Activated CD8-positive, alpha-beta memory T cell treated with anti-CD3 and anti-CD28 coated beads for 1 hour (primary cell): ENCODE measurements at places on chromosomes 7 and 10.

- DNase-seq = no peak
These were observed 104.6 kb downstream of the HIPK2 start for GRCh38 chr7:139673230-139673629.

GRCh38 chr7:96747418-96747940 is 37.8 kb upstream of the SEM1 start:
- DNase-seq = no peak

GRCh38 chr7:158061026-158061630 is 526.5 kb downstream of the PTPRN2 start:
- no peak for DNase-seq

DNA sequence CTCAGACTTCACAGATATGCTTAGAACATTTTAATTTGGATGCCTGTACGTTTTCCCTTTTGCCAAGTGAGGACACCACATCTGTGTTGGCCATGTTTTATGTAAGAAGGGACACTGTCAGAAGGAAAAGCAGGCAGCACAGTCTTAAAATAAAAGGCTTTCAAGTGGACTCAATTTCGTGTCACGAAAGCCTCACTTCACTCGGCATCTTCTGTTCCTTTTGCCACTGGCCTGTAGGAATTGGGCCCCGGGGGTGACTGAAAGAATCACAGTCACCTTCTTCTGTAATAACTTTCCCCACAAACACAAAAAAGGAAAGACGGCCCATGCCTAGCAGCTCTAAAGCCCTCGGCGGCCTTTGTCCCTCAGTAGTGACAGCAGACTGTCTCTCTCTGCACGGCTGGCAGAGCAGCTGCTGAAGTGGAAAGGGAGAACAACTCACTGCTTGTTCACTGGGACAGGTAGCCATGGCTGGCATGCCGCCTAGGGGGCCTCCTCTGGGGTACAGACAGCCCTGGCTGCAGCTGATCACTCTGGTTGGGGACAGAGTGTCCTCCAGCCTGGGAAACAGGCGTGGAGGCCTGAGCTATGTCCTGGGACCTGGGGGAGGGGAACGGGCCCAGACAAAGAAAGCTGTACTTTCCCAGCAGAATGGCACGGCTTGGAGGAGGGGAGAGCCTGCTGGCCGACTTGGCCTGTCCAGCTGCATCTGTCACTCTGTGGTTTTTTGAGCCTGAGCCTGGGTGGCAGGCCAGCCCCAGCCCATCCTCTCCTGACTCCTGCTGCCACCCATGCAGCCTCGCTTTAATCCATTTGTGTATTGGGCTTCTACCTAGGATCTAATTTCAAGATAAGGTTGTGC is 4.4 kb downstream of the RASSF4 start:
- no peak for DNase-seq

DNA sequence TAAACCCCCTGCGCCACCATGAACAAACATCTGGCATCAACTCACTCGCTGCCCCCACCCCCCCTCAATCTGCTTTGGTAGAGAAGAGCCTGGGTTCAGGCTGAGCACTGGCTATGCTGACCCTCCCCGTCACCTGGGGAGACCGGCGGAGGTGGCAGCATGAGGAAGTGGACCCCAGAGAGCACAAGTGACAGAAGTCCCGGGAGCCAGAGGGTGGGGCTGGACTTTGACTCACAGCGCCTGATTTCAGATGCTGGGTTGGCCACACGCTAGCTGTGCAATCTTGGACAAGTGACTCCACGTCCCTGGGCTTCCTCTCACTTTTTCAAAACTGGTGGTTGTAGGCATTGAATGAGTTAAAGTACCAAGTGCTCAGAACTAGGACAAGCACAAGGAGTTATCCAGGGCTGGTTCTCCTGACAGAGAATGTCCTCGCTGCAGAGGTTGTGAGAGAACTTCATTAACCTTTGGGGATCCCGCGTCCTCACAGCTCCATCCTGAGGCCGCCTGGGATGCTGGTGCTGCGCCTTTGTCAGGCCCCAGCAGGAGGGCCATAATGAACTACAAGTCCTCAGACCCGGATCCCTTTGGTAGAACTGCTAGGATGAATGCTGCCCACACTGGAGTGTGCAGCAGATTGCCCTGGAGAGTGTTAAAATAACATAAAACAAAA is 48.8 kb upstream of the RASGEF1A start:
- no peak for DNase-seq

DNA sequence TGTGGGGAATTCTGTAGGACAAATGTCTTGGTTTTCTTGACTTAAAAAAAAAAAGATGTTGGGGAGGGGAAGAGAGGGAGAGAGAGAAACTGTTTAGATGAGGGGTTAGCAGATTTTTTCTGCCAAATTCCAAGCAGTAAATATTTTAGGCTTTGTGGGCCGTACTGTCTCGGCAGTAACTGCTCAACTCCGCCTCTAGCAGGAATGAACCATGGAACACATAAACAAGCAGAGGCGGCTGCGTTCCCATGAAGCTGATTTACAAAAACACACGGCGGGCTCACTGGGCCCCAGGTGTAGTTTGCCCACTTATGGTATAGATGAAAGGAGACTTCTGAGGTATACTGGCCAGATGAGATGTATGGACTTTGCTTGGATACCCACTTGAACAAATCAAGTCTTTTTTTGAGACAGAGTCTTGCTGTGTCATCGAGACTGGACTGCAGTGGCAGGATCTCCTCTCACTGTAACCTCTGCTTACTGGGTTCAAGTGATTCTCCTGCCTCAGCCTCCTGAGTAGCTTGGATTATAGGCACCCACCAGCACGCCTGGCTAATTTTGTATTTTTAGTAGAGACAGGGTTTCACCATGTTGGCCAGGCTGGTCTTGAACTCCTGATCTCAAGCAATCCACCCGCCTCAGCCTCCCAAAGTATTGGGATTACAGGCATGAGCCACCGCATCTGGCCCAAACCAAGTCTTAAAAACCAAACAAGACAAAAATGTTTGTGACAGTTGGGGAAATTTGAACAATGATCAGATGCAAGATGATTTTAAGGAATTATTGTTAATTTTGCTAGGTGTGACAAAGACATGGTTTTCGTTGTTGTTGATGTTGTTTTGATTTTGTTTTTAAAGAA is 9.7 kb upstream of the ADAMTS14 start:
- DNase-seq = no peak

DNA sequence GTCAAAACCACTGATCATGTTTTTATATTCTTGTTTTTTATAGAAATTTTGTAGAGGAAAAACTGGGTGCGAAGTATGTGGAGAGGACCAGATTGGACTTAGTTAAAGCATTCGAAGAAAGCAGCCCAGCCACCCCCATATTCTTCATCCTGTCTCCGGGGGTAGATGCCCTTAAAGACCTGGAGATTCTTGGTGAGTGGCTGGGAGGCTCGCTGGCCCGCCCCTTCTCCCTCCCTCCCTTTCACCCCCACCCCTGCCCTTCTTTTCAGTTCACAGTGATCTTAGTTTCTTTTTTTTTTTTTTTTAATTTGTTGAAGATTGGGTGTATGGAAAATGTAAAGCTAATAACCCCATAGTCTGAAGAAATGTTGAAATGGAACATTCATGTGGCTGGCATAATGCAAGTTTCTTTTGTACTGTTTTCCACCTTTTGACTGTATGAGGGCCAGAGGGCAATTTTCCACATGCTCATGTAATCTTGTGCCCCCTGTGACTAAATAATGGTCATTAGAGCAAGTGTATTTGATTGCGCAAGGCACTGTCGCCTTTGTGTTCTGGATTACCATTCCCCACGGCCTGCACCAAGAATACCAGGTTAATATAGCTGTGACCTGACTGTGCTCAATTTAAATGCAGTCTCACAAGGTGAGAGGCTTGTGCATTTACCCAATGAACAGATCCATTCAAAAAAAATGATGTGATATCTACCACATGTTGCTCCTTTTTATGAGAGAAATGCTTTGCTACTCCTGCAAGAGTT is 77.7 kb downstream of the CDCA7L start:
- no peak for DNase-seq

GRCh38 chr7:94590526-94591162 is 65.3 kb downstream of the SGCE start:
- DNase-seq = no peak

DNA sequence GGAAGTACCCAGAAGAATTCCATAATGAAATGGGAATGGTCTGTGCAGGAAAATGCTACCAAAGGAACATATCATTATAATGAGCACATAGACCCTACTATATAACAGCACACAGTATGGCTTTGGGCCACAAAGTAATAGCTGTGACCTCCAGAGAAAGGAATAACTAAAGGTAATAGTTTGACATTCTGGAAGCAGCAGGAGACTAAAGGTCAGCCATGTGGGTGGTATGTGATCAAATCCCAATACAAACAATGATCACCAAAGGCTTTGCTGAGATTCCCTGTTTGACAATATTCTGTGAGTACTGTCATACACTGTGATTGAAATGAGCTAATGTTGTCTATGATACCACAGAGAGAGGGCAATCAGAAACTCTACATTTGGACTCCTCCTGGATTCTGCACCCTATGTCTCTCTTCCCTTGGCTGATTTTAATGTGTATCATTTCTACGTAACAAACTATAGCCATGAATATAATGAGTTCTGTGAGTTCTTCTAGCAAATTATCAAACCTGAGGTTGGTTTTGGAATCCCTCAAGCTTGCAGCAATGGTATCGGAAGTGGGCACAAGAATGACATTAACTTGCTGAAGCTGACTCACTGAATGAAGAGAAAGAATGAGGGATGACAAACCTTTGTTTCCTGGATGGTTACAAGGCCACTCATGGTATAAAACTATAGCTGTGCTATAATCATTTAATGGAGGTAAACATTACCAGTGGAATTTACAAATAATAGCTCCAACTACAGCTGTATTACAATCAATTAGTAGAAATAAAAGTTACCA is 99.6 kb downstream of the JMJD1C start:
- no peak for DNase-seq

GRCh38 chr7:23293500-23294073 is 5.6 kb upstream of the MALSU1 start:
- no peak for DNase-seq

DNA sequence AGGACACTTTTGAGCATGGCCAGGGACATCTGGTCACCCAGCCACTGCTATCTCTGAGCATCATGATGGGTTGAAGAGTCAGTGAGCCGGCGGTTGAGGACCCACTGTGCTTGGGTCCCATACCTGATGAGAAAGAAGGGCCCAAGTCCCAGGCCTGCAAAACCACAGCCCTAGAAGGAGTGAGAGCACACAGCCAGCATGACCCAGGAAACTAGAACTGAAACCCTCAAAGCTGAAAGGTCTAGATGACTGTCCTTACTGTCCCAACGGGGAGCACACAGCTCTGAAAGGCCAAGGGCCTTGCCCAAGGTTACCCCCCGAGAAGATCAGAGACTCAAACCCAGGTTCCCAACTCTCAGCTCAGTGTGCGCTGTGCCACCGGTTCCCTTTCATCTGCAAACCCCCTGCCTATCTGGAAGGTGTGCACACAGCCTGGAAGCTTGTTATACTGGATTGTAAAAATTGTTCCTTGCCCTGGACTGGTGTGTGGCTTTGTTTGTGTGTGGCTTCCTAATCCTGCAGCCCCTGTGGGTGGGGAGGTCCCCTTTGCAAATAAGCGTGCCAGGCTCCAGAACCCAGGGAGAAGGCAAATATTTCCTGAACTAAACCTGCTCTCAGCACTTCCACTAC is 22.6 kb upstream of the PSAP start:
- DNase-seq = no peak

- DNase-seq = no peak
These were observed 613.8 kb downstream of the PHTF2 start for GRCh38 chr7:78412216-78412858.
